Stimulated activated CD4-positive, alpha-beta T cell treated with anti-CD3 and anti-CD28 coated beads, Interleukin-1b, Interleukin-23, amount 100 ng/mL, for 1 hour (primary cell): ENCODE measurements at places on chromosomes 1 and 21.
A peak's percentile ranks its signal among the peaks of the same experiment; 100 is the strongest.

- DNase-seq, result no peak
Observed at GRCh38 chr1:213982672-213983492, 4.9 kb upstream of the PROX1 start.

DNA sequence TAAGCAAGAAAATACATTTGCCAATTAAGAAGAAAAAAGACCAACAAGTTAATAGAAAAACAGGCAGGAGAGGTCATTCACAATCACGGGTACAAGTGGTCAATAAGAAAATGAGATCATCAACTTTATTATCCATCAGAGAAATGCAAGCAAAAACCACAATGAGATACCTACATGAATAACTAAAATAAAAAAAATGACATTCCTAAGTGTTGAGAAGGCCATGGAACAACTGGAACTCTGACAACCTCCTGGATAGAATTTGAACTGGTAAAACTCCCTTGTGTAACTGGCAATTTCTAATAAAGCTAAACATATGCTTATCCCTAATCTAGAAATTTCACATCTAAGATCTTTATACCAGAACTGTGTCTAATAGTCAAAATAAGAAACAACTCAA is 135.4 kb upstream of the BACE2 start:
- no peak for DNase-seq

DNA sequence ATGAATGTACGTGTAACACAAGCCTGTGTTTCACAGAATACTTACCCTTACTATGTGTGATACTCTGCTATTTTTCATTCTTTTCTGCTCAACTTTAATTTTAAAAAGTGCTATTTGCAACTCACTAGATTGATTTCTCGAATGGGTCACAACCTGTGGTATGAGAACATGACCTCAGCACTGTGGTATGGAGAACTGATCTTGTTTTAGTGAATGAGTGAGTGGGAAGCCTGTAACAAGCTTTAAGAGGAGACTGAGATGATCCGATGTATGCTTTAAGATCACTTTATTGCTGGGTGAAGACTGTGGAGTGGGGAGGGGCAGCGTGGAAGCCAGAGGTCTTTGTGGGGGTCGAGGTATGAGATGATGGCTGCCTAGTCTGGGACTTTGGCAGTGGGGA is 21.6 kb downstream of the MECR start:
- DNase-seq, result no peak

DNA sequence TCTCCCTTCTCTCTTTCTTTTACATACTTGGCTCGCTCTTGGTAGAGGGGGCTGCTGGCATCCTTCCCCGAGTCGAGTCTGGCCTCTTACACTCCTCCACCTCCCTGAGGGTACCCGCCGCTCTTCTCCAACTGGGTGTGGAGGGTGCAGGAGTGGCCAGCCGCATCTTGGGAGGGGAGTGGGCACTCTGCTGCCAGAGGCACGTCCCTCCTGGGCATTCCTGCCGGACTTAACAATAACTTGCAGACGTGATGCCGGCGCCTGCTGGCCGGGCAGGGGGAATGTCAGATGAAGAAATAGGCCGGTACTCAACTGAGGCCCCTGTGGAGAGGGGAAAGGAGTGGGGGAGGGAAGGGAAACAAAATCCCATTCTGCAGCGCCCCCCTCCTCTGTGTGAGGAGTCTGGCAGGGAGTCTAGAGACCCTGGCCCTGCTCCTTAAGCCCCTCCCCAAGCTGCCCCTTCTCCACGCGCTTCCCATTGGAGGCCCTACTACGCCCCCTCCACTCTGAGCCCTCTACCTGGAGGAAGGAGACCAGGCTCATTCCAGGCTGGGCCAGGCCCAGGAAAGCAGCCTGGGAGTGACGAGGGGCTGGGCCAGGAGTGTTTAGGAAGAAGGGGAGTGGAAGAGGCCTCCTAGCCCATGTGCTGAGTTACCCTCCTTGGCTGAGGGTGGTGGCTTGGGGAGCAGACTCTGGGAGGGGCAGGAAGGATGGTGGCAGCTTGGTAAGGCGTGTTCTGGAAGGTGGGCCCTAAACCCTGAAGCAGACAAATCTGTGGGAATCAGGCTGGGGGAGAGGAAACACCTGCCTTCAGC is 1.8 kb downstream of the ATP2B4 start:
- DNase-seq, result no peak

- no peak for DNase-seq
Observed at GRCh38 chr1:231192620-231193163, 30.8 kb downstream of the TRIM67 start.

- no peak for DNase-seq
Observed at GRCh38 chr1:198880397-198880796, 241.6 kb downstream of the PTPRC start.

- DNase-seq, result no peak
Observed at GRCh38 chr1:110572751-110573150, 33.4 kb downstream of the KCNA2 start.

DNA sequence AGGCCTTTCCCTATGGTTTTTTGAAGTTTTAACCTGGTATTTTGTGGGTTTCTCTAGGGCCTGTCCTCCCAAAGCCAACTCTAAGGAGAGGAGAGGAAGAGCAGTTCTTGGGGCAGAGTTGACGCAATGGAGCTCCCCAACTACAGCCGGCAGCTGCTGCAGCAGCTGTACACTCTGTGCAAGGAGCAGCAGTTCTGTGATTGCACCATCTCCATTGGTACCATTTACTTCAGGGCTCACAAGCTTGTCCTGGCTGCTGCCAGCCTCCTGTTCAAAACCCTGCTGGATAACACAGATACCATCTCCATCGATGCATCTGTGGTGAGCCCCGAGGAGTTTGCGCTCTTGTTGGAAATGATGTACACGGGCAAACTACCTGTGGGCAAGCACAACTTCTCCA is 38.2 kb downstream of the ZBTB40 start:
- no peak for DNase-seq

DNA sequence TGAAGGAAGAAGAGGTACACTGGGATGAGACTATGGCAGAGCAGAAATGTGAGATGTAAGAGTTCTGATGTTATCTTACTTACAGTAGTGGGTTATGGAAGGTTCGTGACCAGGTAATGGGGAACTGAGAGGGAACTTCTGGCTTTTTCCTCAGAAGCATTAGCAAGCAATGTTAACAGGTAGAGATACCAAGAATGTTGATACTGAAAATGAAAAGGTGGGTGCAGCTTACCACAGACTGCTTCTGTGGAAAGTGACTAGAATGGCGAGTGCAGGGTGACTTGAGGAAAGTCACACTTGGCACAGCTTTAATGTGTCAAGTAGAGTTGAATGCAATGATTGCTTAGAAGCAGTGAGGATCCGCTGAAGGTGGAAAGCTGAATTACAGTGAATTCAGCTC is 70.8 kb downstream of the PLA2G4A start:
- DNase-seq, result no peak

- DNase-seq, result no peak
Observed at GRCh38 chr21:42758721-42759593, 105.5 kb downstream of the PDE9A start.

DNA sequence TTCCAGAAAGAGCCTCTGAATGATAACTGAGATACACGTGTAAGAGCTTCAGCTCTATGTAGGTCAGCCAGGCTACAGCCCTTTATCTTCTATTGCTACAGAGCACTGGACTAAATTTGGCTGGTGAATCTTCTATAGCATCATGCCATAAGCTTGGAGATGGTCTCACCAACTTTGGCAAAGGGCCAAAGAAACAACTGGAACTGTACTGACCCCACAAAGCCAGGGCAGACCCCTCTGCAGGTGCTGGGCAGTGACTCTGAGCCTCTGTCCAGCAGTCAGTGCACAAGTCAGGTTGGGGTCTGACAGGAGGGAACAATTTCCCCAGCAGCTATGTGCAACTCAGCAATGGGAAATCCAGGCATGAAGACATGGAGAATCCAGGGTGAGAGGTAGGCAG is 57.8 kb upstream of the NFASC start:
- no peak for DNase-seq

GRCh38 chr1:167479331-167479979 is 38.9 kb downstream of the CD247 start:
- no peak for DNase-seq

GRCh38 chr1:975896-976683 is 5.8 kb downstream of the PERM1 start:
- no peak for DNase-seq

DNA sequence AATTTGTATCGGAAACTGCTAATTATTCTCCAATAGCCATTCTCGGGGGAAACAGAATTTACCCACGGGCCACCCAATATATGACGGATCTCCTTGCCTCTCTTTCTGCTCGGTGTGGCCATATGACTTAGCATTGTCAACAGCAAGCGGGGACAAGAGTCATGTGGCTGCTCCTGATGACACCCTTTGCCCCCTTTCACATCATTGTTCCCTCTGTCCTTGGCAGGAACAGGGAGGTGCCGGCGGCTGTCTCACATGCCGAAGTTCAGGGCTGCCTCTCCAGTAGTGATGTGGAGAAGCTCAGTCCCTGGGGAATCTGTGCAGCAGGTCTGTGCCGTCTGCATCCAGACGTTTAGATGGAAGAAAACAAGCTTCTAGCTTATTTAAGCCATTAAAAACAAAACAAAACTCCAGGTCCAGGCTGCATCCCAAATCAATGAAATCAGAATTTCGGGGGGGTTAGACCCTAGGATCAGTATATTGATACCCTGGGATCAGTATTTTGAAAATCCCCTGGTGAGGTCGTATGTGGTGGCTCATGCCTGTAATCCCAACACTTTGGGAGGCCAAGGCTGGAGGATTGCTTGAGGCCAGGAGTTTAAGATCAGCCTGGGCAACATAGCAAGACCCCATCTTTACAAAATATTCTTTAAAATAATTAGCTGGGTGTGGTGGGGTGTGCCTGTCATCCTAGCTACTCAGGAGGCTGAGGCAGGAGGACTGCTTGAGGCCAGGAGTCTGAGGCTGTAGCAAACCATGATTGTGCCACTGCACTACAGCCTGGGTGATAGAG is 10.8 kb downstream of the MYOM3 start:
- no peak for DNase-seq

- DNase-seq, result no peak
Observed at GRCh38 chr1:121586369-121587229, 401.8 kb downstream of the SRGAP2C start.

- DNase-seq, result no peak
Observed at GRCh38 chr21:43302062-43302700, 124.8 kb downstream of the SIK1 start.

DNA sequence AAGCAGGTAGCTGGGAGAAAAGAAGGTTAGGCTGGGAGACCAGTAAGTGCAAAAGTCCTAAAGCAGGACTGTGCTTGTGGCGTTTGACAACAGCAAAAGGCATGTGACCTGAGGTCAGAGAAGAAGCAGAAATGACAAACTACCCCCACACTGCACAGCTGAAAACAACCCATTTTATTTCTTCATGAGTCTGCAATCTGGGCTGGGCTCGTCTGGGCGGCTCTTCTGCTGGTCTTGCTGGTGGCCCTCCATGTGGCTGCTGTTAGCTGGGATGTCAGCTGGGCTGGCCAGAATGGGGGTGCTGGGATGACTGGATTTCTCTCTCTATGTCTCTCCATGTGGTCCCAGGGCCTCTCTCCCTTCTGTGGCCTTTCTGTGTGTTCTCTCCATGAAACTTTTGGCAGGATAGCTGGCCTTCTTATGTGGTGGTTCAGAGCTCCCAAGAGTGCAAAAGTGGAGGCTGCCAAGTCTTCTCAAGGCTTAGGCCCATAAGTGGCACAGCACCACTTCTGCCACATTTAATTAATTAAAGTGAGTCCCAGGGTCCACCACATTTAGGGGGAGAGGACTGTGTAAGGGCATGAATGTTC is 128.6 kb downstream of the RIPK4 start:
- no peak for DNase-seq

DNA sequence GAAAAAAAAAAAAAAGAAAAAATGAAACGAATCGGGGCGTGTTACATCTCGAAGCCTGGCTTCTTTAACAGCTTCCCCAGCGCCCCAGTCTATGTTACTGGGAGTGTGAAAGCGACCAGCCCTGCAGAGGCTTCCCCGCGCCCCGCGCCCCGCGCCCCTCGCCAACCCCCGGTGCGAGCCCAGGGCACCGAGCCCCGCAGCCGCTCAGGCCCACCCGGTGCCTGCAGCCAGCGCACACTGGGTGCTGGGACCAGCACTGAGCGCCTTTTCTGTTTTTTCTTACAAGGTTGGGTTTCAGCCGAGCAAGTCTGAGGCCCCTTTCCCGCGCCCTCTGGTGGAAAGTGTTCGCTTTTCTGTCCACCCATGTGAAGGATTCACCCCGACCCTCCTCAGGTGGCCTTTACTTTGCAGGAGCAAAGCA is 42.1 kb upstream of the ZNF496 start:
- DNase-seq, result peak; percentile 3

DNA sequence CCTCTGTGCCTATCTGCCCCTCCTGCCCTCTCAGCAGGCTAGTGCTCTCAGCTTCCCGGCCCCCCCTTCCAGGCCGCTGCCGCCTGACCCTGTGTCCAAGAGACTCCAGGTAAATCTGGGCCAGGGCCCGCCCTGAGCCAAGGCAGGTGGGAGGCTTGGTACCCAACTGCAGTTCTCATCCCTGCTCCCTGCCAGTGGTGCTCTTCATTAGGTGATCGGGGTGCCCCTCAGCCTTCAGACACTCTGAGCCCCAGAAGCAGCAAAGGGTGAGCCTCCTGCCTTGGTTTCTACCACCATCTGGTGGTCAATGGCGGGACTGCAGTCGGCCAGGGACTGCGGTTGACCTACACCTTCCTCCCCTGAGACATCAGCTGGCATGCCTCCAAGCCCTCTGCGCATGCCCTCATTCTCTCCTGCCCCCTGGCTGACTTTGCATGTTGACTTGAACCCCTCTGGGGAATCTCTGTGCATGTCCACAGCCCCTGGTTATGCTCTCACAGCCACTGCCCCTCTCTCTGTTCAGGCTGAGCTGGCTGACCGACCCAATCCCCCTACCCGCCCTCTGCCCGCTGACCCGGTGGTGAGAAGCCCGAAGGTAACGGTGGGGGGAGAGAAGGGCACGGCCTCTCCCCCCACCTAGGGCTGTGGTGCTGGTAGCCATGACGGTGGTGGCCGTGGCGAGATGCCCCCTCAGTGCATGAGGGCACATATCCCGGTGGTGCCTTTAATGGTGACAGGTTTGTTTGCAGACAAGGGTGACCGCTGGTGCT is 2.0 kb upstream of the EFNA4 start:
- peak; percentile 97 for DNase-seq

DNA sequence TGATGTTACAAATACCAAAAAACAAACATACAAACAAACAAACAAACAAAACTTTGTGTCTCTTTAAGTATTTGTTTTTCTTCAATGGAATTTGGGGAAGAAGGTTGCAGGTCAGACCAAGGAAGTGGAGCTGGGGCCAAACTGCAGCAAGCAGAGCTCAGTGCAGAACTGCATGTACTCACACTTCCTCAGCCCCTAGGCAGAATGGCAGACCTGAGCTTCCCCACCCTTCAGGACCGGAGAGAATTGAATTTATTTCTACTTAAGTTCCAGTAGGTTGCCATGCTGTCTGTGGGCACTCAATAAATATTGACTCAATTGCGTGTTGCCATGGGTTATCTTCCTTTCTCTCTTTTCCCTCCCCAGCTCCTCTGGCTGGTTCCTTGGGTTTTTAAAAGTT is 173.6 kb downstream of the PTGER3 start:
- DNase-seq, result no peak
